ENCODE measurements at places on chromosomes 3 and 15.
A peak's percentile ranks its signal among the peaks of the same experiment; 100 is the strongest.

DNA sequence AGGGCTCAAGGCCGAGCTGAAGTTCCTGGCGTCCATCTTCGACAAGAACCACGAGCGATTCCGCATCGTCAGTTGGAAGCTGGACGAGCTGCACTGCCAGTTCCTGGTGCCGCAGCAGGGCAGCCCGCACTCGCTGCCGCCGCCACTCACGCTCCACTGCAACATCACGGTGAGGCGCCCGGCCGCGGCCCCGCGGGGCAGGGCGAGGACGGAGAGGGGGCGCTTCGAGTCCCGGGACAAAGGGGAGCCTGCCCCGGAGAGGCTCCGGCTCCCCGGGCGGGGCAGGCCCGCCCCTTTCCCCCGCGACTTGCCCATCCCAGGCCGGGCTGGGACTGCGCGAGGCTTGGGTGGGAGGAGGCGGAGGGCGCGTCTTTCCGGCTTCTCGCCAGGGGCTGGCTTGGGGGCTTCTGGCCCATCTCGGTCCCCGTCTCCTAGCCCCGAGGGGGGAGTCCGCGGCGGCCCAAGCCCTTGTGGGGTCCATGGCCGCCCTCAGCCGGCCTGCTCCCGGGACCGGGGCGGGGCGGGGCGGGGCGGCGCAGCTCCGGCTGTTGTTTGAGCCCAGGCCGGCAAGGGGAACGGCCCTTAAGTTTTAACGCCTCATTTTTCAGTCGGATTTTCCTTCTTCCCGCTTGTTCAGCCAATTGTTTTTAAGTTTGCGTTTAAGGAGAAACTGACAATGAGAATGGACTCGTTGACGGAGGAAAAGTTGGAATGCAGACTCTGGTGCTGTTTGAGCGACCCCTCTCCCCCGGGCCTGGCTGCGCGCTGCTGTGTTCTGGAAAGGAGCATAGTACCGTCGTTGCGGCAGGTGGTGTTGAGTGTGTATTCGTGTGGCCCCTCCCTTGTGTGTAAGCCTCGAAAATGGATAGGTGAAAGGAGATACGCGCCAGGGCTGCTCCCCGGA, 683 bp downstream of the UBE2Q2 start:
- H3K27ac ChIP-seq = peak overlapping the region; percentile 75
- H3K27me3 ChIP-seq = no peaks in the 10 kb centered on the region
- H3K4me1 ChIP-seq = peaks cover 41% of the 10 kb centered on the region
- peaks cover 13% of the 10 kb centered on the region for H3K36me3 ChIP-seq

GRCh38 chr3:97990624-97991292, 18.5 kb upstream of the RIOX2 start:
- H3K27me3 ChIP-seq = peaks cover 6% of the 10 kb centered on the region
- no peak overlapping the region for H3K4me3 ChIP-seq
- no peaks in the 10 kb centered on the region for H3K4me1 ChIP-seq
- no peak overlapping the region for H3K27ac ChIP-seq
- no peaks in the 10 kb centered on the region for H3K36me3 ChIP-seq
- DNase-seq = no peak

- peaks cover 24% of the 10 kb centered on the region for H3K27me3 ChIP-seq
- DNase-seq = no peak
- H3K27ac ChIP-seq = no peak overlapping the region
- peaks cover 9% of the 10 kb centered on the region for H3K4me1 ChIP-seq
- H3K4me3 ChIP-seq = no peak overlapping the region
These were observed 17.8 kb downstream of the MRAS start for GRCh38 chr3:138366006-138366759.

GRCh38 chr3:15325228-15325627, 7.2 kb downstream of the SH3BP5 start:
- H3K27me3 ChIP-seq = no peaks in the 10 kb centered on the region
- peaks cover 59% of the 10 kb centered on the region for H3K4me1 ChIP-seq
- peak overlapping the region; percentile 70 for H3K27ac ChIP-seq
- no peak for DNase-seq
- no peak overlapping the region for H3K4me3 ChIP-seq
- peaks cover 17% of the 10 kb centered on the region for H3K36me3 ChIP-seq

- no peaks in the 10 kb centered on the region for H3K36me3 ChIP-seq
- no peak overlapping the region for H3K27ac ChIP-seq
- no peaks in the 10 kb centered on the region for H3K4me1 ChIP-seq
- H3K4me3 ChIP-seq = no peak overlapping the region
- peaks cover 16% of the 10 kb centered on the region for H3K27me3 ChIP-seq
- no peak for DNase-seq
These were observed 72.5 kb downstream of the GPR156 start for GRCh38 chr3:120212505-120212904.

Measured in natural killer cell treated with Interleukin-12 subunit alpha and Interleukin-12 subunit beta and Interleukin-15 and Interleukin-18, amount 100 ng/mL, for 72 hours (primary cell).